ENCODE measurements at places on chromosomes 2 and 18. TPM values are rescaled to one million over a fixed set of nuclear protein-coding genes. Genes with fewer than 3 reads are reported as not detected.

- DNase-seq: no peak
These were observed 419.1 kb upstream of the DSEL start for GRCh38 chr18:67935638-67936037.

- DNase-seq: no peak
These were observed 342.9 kb downstream of the PARD3B start for GRCh38 chr2:204888222-204888621.

- no peak for DNase-seq
These were observed 64.7 kb downstream of the MRPL35 start for GRCh38 chr2:86263956-86264355.

- DNase-seq: no peak
These were observed 18.3 kb downstream of the CDC42EP3 start for GRCh38 chr2:37653093-37653492.

DNA sequence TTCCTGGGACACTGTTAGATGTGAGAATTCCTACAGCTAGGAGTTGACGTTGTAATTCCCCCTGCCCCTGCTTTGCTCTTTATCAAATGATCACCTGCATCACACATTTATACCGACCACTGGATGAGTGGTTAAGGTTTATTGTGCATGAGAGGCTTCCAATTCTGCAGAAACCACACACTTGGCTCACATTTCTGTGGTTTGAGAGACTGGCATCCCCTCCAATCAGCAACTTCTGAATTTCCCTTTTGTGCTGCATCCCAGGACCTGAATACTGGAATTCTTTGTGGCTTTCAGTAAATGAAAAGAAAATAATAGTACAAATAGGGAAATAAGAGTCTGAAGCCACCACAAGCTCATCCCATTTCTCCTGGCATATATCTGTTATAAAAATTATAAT is 628.7 kb upstream of the PIK3C3 start:
- no peak for DNase-seq

GRCh38 chr2:238444242-238444641 is 17.5 kb downstream of the ASB1 start:
- DNase-seq: no peak

- peak; percentile 31 for DNase-seq
These were observed 10.5 kb downstream of the TM4SF20 start for GRCh38 chr2:227368574-227368973.

DNA sequence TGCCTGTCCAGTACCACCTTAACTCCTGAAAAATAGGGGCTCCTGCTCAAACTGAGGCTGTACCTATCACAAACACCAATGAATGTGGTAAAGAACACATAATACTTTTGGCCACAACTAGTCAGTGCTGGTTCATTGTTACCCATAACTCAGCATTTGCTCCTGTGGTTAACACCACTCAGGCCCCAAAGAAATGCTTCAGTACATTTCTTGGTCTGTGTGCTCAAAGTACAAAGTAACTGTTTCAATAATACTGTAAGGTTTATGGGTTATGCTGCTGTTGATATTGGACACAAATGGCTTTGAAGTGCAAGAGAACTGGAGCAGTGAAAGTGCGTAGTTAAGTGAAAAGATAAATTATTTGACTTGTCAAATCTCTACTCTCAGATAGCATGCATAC is 95.0 kb upstream of the TACR1 start:
- no peak for DNase-seq

DNA sequence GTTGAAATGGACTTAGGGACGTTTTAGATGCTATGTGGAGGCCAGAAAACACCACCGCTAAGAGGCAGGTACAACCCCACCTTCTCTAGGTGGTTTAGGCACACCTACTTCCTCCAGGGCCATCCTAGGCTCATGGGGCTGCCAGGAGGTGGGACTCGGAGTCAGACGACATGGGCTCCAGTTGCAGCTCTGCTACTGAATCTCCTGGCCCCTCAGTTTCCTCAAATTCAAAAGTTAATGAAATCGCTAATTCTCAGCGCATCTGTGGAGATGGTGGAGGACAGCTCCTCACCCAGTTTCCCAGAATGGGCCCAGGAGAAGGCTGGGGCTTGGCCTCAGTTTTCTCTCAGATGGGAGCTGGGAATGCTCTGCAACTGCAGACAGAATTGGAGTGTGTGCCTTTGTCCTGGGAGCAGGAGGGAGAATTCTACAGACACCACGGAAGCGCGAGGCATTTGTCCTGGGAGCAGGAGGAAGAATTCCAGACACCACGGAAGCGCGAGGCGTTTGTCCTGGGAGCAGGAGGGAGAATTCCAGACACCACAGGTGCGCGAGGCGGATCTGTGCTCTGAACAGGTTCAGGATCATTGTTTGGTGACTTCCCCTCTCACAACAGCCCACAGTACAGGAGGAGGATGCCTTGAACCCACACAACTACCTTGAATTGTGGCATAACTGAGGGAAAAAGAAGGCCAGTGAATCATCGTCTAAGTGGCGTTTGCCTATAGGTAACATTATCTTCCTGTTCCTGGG is 103.7 kb upstream of the PXDN start:
- DNase-seq: no peak

DNA sequence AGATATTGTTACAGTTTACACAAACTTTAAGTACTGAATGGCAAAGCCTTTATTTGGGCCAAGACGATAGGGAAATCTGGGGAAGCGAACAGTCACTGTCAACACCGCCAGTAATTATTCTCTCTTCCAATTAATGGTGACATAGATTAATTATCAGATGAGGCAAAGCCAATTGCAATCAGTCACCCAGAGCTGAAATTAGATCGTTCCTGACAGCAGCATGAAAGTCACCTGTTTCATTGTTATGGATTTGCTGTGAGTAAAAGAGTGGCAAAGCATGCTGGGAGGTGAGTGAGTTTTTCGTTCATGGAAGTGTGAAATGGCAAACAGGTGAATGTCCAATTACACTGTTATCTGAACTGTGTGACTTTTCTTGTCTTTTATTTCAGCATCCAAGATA is 164.8 kb upstream of the KLHL14 start:
- DNase-seq: no peak

Gene PXDN
- 206 TPM for total RNA-seq

Gene ATP8B1
- 29.6 TPM for total RNA-seq

Gene IL1R1
- 82.3 TPM for total RNA-seq

Gene INPP5D
- 5.8 TPM for total RNA-seq

Gene SERPINB13
- total RNA-seq: 8.7 TPM

Measured in umbilical cord (tissue), 2 donors.